ENCODE measurements at places on chromosomes 5 and 9.

DNA sequence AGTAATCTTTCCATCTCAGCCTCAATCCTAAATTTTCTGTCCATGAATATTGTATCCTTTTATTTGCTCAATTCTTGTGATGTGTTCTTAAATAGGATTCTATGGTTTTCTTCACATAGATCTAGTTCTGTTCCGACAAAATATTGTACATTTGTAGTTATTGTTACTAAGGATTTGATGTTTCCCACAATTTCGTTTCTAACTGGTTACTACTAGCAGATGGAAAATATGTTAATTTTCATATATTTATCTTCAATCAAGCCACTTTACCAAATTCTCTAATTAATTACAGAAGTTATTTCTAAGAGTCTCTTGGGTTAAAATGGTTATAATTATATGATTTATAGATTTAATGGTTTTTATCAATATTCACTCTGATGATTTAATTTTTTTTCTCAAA is 60.3 kb downstream of the SEC61B start:
- DNase-seq: no peak

DNA sequence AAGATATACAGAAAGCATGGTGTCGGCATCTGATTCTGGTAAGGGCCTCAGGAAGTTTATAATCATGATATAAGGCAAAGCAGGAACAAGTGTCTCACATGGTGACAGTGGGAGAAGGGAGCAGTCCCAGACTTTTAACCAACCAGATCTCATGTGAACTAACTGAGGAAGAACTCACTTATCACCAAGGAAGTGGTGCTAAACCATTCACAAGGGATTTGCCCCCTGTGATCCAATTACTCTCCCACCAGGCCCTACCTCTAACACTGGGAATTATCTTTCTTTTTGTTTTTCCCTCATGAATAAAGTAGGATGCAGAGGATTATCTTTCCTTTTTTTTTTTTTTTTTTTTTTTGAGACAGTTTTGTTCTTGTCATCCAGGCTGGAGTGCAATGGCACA is 123.4 kb upstream of the LRRTM2 start:
- no peak for DNase-seq

DNA sequence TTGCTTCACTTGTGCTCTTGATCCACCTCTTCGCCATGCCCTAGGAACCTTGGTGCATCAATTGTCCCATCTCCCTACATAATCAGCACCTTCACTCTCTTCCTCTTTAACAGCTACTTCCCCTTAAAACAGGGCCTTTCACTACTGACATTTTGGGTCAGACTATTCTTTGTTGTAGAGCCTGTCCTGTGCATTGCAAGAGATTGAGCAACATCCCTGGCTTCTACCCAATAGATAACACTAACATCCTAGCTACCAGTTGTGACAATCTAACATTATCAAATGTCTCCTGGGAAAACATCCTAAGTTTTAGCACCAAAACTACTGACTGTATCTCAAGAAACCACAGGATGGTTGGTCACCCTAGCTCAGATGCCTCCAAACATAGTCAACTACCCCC is 854.3 kb upstream of the DMAC1 start:
- no peak for DNase-seq

- no peak for DNase-seq
Observed at GRCh38 chr5:149765932-149766331, 35.8 kb downstream of the PPARGC1B start.

DNA sequence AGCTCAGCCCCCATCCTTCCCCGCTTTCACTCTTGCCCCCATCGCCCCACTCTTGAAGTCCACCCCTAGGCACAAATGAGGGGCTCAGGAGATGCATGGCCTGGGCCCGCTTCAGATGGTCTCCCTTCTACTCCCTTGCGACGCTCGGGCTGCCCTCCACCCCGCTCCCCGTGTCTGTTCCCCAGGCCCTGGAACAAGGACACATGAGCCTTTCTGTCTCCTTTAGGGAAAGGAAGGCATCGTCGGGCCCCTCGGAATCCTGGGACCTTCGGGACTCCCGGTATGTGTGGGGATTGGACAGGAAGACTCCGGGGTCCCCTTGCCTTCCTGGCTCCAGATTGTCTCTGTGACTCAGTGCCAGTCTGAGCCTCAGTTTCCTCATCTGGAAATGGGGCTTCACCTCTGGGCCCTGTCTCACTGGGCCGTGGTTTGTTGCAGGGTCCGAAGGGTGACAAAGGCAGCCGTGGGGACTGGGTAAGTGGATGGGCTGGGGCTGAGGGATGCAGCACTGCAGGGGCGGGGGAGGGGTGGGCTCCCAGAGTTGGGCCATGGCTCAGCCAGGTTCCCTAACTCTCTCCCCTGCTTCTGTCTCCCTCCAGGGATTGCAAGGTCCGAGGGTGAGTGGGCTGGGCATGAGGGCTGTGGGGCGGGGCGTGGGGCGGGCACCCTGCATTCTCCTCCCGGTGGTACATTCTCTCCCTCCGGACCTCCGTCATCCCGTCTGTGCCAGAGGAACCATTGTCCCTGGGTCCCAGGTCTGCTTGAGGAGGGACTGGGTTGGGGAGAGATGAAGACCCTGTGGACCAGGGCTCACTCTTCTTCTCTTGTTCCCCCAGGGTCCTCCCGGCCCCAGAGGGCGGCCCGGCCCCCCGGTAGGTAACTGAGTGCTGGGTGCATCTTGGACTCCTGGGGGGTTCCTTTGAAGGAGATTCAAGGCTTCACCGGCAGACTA is 21.8 kb upstream of the ORM1 start:
- DNase-seq: no peak

- DNase-seq: no peak
Observed at GRCh38 chr9:18046068-18046467, 427.9 kb upstream of the ADAMTSL1 start.

- DNase-seq: no peak
Observed at GRCh38 chr9:95496687-95497086, 20.1 kb downstream of the PTCH1 start.

GRCh38 chr5:117394506-117395157 is 820.0 kb upstream of the SEMA6A start:
- DNase-seq: no peak

- DNase-seq: no peak
Observed at GRCh38 chr9:93303806-93304573, 120.1 kb downstream of the WNK2 start.

DNA sequence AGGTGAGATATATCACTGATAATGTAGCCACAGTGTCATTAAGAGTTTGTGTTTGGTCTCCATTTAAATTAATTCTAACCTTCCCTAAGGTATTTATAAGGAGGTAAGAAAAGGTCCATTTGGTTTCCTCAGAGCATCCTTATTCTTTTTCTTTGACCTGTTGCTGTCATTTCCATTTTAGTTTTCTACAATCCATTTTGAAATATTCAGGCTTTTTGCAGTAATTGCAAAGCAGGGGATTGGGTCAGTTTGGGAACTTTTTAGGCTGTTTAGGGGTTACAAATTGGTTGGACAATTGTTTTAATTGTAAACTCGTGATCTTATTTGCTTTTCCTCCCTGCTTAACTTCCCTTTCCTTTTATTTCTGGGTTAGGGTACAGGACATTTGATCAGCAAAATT is 42.6 kb upstream of the PDZD2 start:
- DNase-seq: no peak

GRCh38 chr9:87886210-87886932 is 3.7 kb downstream of the SPATA31E1 start:
- DNase-seq: no peak

- peak; percentile 34 for DNase-seq
Observed at GRCh38 chr5:132103969-132104391, 30.4 kb downstream of the CSF2 start.

GRCh38 chr9:23811633-23812032 is 14.4 kb downstream of the ELAVL2 start:
- no peak for DNase-seq

GRCh38 chr5:124724357-124725039 is 21.9 kb downstream of the ZNF608 start:
- DNase-seq: no peak

DNA sequence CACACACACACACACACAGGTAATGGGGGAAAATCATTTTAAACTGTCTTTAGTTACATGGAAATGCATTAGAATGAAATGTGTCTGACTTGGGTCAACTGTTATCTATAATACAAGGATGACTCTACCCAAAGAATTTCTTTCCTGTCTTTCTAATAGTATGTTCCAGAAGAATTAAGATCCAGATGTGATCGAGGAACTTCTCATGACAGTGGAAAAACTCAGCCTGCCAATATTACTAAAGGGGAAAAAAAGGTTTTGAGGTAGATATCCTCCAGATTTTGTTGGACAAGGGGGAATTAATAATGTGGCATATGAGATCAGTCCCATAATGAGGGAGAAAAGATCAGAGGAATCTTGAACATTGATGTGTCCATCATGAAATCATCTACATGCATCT is 190.6 kb upstream of the MAP3K1 start:
- DNase-seq: no peak
